ENCODE measurements at places on chromosomes 5 and 9.

DNA sequence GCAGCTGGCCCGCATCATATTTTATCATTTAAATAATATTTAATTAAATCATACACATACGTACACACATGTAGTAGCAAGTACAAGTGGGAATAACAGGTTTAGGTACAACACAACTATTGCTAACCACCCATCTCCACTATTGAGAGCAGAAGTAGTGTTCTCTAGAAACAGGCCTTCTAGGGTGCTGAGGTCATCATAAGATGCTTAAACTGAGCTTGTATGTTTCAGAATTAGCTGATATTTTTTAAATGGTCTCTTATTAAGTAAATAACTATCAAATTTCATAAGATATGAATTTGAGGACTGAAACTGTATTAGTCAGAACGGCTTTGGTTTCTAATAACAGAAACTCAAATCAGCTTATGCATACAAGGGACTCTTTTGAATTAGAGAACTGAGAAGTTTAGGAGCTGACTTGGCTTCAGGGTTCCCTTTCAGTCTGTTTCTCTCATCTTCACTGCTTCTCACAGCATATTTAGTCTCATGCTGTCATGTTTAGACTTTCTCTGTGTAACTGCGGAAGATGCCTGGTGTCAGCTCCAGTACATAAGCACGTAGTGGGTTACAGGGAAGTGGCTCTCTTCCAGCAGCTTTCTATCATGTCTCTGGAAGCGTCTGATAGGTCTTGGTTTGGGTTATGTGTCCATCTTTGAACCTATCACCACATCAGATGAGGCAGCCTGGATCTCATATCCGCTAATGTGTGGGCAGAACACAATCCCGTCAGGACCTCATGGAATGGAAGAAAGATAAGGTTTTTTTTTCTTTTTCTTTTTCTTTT, 25.0 kb upstream of the OCLN start:
- no peak for DNase-seq

DNA sequence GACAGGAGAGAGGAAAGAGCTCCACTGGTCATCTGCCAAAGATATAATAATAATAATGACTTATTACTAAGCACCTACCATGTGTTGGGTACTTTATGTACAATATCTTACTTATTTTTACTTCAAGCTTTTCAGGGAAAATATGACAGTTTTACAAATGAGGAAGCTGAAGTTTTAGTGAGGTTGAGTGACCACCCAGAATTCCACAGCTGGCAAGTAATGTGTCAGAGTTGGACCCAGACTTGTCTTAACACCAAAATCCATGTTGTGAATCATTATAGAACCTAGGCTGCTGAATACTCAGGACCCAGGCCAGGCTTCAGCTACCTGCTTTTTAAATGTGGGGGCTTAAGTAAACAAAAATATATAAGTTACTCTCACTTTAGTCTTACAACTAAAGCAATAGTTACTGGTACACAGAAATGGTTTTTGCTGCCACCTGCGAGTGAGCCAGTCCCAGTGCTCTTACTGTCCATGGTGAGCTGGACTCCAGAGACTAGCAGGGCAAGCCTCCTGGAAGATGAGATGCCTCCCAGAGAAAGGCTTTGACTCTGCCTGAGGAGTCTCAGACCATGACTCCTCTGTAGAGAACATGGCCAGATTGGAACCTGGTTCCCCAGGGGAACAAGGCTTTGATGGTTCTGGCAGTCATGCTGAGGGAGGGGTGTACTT, 29.9 kb downstream of the RUSC2 start:
- no peak for DNase-seq

DNA sequence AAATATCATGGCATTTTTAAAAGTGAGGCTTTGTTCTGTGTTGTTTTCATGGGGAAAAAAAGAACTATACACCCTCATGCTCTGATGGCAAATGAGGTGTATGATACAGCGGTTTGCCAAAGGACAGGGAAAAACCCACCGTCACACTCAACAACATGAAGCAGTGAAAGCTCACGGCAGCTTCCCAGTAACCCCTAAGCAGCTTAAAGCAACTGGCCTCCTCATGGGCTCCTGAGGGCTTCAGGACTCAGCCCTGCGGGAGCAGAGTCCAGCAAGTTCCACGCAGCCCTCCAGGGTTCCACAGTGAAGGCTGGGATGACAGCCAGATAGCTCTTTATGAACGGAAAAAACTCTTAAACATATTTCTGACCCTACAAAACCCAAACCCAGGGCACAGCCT, 12.9 kb downstream of the BARHL1 start:
- DNase-seq, result no peak

DNA sequence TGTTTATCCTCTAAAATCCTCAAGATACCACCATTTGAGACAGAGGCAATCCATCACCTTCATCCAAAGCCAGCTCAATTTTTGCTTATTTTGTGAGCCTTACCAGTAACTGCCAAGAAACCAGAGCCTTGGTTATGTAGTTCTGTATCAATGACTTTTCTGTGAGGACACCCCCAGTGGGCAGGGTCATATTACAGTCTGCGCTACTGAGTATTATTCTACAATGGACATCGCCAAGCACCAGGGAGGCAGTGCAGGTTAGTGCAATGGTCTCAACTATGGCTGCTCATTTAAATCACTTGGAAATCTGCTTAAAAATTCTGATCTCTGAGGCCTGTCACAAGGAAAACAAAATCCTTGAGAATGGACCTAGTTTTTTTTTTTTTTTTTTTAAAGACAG, 90.5 kb upstream of the NIPAL4 start:
- DNase-seq, result no peak

DNA sequence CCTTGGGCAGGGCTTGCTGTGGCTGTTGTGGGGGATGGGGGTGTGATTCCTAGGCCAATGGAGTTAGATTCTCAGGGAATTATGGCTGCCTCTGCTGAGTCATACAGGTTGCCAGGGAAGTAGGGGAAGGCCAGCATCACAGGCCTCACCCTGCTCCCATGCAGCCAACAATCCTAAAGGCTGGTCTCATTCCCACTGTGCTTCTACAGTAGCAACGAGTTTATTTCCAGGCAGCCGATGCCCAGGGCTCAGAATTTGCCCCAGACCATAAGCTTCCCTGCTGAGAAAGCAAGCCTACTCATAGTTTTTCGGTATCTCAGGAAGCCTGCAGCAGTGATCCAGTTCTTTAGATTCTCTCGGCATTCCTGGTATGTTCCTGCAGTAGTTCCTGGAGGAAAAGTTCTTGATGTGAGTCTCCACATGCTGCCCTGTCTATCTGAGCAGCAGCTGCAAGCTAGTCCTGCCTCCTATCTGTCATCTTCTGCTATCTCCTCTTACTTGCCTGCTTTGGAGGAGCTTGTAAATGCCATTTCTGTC, 59.3 kb upstream of the SELENOP start:
- no peak for DNase-seq

- no peak for DNase-seq
These were observed 226.6 kb downstream of the SNX18 start for GRCh38 chr5:54743997-54744788.

- no peak for DNase-seq
These were observed 480.0 kb downstream of the NR2F1-AS1 start for GRCh38 chr5:93100976-93101375.

GRCh38 chr9:116144038-116144437, 9.6 kb upstream of the PAPPA start:
- DNase-seq, result no peak

DNA sequence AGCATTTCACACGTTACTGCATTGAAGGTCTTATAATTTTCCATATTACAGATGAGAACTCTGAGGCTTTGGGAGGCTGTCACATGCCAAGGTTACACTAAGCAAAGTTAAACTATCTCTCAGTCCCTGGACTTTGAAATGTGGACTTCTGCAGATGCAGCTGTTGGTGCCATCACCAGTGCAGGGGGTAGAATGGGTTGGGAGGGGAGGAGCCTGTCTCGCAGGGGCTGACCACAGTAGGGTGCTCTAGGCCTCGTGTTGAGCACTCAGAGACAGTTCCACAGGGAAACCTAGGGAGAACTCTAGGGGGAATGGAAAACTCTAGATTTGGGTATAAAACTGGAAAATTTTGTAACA, 220.9 kb downstream of the MAPKAP1 start:
- DNase-seq, result no peak

- no peak for DNase-seq
These were observed 14.7 kb upstream of the MLLT3 start for GRCh38 chr9:20636888-20637440.

- peak; percentile 67 for DNase-seq
These were observed at the start of gene C9orf50 for GRCh38 chr9:129620669-129621295. C9orf50 (minus strand) TSS chr9:129621101; CDS start chr9:129620574, 527 bp downstream.

- DNase-seq, result no peak
These were observed 4.2 kb downstream of the LECT2 start for GRCh38 chr5:135950611-135951010.

DNA sequence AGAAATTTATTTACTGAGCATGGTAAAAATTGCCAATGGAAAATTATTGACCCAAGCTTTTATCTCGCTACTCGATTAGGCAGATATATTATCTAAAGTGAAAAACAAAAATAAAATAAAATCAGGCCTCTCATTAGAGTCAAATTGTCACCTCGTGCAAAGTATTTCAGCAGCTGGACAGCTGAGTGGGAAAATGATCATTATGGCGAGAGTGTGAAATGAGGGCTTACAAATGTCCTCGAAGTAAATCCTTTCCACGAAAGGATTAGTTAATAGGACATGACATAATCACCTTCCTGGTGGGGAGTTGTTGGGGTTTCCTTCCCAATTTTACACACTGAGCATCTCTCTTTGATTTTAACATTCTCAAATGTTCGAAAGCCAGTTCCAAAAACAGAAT, 5.4 kb upstream of the DPYSL3 start:
- no peak for DNase-seq

Measured in NCI-H2171 treated with DMSO at 0.1 percent for 48 hours (cell line).